ENCODE measurements at places on chromosomes 11 and 22.

GRCh38 chr11:72683782-72684200 is 9.6 kb upstream of the PDE2A start:
- DNase-seq = peak; percentile 72

DNA sequence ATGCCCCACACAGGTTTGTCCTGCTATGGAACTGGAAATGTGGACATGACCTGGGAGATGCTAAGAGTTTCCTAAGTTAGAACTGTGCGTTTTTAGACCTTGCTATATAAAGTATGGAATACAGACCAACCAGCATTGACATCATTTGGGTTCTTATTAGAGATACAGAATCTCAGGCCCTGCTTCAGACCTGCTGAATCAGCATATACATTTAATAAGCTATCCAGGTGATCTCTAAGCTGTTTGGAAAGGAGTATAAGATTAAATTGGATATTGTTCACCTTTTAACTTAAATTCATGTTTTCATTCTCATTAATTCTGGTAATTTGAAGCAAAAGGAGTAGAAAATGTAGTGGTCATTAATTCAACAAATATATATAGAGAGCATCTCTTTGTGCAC is 6.9 kb upstream of the CNTF start:
- no peak for DNase-seq

GRCh38 chr11:87466223-87466622 is 428.5 kb downstream of the TMEM135 start:
- no peak for DNase-seq

- no peak for DNase-seq
These were observed 16.4 kb downstream of the NRIP3 start for GRCh38 chr11:8987446-8987845.

- no peak for DNase-seq
These were observed 29.6 kb downstream of the SBF1 start for GRCh38 chr22:50445071-50445879.

GRCh38 chr11:72202571-72202970 is 10.6 kb downstream of the FOLR1 start:
- DNase-seq = no peak

DNA sequence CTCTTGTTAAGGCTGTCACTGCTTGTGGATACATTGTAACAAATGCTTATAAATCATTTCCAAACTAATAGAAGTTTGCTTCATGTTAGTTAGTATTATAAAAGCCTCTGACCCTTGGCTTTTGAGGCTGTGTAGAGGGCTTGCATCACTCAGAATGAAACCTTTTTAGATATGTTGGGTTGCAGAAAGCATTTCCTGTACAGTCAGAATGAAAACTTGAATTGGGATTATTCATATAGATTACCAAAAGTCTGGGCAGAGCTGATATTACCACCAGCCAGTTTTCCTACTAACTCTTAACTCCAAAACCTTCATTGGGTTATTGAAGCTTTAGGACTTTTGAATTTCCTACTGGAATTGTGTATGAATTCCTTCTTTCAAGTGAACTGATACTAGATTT is 12.0 kb downstream of the KMT2A start:
- DNase-seq = no peak

DNA sequence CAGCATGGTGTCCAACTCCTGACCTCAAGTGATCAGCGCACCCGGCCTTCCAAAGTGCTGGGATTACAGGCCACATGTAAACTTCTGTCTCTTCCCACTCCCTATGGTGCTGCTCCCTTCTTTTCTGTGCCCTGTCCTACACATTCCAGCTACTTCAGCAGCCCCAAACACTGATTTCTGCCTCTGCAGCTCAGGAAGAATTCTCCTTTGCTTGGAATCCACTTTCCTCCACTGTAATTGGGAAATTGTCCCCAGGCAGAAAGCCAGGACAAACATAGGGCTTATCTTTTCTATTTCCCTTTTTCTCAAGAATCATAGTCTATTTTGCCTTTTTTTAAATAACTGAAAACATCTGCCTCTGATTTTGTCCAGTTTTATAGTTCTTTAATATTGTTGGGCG is 21.3 kb upstream of the DRG1 start:
- no peak for DNase-seq

DNA sequence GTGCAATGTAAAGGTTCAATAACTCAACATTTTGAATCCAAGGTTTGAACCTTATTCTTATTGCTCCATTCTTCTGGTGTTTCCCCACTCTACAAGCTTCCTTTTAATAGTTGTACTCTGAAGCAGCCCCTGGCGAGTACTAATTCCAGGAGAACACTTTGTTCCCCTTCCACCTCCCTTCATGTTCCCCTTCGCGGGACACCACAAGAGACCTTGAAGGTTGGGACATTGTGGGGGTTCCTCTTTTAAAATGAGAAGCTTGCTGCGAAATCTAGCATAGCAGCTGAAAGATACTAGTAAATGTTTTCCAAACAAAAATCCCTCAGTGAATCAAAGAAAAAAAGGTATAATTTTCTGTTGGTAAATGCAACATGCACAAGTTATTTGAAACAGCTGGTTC is 626.3 kb upstream of the LRRC4C start:
- no peak for DNase-seq

DNA sequence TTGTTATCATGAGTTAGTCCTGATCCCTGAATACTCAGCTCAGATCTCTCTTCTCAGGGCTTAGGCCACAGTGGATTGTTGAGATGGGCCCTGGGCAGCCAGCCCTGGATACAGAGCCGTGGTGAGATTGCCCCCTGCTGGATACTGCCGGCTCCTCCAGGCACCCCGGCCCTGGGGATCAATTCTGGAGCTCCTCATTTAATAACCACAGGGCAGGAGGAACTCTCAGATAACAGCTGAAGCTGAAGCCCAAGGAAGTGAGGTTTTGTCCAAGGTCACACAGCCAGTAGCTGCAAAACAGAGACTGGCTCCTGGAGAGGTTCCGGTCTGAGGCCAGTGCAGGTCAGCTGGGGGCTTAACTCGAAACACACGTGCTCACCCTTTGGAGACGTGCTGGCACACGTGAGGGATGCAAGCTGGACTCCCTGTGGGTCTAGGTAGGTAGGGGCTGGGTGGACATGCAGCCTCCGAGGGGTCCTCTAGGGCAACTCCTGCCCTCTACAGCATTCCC is 16.0 kb downstream of the USH1C start:
- DNase-seq = peak; percentile 56

GRCh38 chr11:100791103-100791502 is 104.0 kb downstream of the ARHGAP42 start:
- no peak for DNase-seq

GRCh38 chr11:72826191-72826941 is 12.2 kb downstream of the ATG16L2 start:
- no peak for DNase-seq

All from RWPE1 (cell line).